ENCODE measurements at places on chromosomes 7 and 10.

DNA sequence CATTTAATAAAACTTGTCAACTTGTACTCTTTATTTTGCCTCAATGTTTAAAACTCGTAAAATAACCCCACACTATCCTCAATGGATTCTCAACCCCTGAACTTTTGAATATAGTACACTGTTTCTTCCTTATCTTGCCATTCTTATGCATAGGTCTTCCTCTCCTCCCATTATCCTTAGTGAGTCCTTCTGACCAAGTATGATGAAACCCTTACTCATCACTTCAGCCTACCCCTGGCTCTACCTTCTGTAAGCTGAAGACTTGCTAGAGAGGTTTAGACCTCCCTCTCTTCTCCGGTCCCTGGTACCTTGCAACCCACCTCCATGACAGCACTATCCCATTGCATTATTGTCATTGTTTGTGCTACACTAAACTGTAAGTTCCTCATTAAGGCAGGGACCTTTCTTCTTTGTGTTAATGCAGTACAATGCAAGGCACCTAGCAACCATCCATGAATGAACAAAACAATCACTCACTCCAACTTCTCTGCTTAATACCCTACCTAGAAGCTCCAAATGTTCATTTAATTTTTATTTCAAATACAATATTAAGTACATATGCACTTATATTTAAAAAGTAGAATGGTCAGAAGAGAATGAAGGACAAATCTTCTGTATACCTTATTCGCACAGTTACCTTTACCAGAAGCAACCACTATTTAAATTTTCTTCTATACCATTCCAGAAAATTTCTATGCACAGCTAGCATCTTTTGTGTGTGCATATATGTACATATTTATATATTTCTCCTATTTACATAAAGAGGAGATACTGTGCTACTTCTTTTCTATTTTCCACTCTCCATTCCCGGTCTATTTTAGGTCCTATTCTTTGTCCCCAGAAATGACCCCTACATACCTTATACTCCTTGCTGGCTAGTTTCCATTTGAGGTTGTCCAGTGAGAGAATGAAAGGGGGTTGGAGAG, 77.5 kb downstream of the SLC16A9 start:
- DNase-seq, result no peak

- no peak for DNase-seq
Measured at GRCh38 chr10:26479766-26480492, 41.8 kb downstream of the APBB1IP start.

DNA sequence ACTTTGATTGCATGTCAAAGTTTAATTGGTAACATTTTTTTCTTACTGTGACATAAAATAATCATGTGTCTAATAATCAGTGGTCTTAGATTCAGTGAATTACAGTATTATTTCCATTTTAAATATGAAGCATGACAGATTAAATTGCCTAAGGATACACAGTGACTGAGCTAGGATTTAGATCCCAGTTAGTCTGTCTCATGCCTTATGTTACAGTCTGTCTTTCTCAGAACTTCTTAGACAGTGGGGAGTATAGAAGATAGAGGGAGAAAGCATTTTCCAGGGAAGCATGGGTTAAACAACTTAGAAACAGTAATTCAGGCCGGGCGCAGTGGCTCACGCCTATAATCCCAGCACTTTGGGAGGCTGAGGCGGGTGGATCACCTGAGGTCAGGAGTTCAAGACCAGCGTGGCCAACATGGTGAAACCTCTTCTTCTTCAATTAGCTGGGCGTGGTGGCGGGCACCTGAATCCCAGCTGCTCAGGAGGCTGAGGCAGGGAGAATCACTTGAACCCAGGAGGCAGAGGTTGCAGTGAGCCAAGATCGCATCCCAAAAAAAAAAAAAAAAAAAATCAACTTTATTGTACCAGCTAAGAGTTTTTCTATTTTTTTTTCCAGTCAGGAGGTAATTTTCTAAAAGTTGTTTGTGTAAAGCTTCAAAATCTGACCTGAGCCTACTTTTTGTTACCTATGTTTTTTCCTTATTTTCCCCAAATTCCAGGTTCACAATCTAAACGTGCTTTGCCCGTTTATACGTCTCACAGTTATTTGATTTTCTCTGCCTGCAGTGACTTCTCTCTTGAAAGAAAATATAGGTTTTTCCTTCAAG, 3.3 kb downstream of the CASD1 start:
- DNase-seq, result no peak

DNA sequence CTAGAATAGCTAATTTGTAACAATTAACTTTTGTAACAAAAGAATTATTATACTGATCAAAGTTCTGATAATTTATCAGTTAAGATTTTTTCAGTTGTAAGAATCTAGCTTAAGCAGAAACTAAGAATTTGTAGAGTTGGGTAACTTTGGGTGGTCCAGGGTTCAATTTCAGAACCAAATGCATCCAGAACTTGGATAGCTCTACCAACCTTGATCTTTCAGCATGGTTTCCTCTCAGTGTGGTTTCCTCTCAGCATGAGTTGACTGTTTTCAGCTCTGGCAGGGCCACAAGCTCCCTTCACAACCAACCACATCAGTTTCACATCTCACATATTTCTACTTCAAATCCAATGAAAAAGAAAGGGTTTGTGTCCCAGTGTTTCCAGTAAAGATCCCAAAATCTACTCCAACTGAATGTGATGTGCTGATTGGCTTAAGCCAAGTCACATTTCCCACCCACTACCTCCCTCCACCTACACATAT, 3.3 kb upstream of the FAS start:
- no peak for DNase-seq

DNA sequence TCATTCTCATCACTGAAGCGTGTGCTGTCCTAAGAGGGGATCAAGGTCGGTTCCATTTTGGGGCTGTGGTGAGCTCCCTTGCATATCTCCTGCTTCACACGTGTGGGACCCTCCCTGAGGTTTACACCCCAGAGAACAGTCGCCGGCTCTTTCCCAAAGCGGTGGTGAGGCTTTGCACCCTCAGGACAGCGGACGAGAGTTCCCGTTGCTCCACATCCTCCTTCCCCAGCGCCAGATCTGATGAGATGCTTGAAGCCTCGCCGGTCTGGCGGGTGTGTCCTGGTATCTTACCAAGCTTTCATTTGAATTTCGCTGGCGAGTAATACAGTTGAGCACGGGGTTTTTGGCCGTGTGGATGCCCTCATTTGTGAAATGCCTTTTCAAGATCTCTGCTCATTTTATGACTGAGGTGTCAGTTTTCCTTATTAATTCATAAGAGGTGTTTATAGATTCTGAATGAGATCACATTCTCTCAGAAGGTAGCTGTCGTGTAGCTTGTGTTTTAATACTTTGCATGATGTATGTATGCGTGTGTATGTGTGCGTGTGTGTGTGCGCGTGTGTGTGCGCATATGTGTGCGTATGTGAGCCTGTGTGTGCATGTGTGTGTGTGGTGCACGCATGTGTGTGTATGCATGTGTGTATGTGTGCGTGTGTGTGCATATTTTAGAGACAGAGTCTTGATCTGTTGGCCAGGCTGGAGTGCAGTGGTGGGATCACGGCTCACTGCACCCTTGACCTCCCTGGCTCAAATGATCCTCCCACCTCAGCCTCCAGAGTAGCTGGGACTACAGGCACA, 30.7 kb downstream of the ELFN1 start:
- no peak for DNase-seq

DNA sequence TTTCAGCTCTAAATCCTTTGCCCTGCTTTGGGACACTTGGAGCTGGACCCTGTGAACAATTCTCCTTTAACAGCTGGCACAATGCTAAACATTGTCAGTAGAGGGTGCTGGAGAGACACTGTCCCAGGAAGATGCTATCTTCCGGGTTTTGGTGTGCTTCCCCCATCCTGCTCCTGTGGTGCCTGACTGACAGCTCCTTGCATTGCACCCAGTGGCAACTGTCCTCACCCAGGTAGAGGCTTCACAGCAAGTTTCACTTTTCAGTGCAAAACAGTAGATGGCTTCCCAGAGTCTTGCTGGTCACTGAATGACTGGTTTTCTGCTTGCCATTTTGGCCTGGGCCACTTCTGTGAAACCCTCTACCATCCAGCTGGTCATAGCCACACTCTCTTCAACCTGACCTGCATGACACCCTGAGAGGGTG, 77.3 kb downstream of the CDC14C start:
- DNase-seq, result no peak

DNA sequence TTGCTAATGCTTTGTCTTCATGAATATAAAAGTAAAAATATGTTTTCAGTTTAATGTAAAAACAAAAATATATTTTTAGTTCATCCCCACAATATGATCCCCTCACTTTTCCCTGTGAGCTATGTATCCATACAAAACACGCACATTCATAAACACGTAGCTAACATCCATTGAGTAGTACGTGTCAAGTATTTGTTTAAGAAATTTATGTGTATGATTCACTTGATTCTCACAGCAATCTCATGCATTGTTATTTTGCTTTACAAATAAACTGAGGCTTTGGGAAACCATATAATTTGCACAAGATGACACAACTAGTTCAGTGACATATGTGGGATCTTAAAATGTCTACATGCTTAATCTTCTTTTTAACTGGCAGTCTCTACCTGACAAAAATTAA, 329.6 kb upstream of the SEMA3C start:
- no peak for DNase-seq

DNA sequence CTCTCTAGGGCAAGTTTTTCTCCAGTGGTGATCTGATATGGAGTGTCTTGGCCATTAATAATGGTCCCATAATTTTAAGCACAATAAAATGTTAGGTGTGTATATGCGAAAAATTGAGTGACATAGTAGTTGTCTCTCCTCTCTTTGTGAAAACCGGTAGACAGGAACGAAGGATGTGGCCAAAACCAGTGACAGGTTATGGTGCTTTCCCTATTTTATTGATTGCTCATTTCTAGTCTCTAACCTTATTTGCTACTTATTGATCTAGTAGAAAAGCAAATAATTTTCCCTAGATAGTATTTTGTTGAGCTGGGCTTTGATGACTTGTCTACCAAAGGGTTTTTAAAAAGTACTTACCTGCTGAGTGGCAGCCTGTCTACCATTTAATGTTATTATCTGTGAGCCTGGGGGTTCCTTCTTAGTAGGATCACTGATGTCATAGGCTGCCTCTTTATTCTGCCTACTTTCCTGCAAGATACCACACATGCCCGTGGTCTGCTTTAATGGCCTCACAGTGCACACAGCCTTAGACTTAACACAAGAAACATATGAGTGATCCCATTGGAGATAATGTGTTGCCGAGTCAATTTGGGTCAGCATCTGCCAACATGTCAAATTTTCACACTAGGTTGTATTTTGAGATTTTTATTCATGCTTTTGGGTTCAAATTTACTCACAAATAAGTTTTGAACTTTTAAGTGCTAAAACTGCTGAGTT, 100.0 kb downstream of the AUTS2 start:
- DNase-seq, result no peak

- no peak for DNase-seq
Measured at GRCh38 chr7:121953601-121954000, 80.6 kb downstream of the PTPRZ1 start.

GRCh38 chr10:72124989-72125388, 36.6 kb upstream of the SPOCK2 start:
- no peak for DNase-seq

DNA sequence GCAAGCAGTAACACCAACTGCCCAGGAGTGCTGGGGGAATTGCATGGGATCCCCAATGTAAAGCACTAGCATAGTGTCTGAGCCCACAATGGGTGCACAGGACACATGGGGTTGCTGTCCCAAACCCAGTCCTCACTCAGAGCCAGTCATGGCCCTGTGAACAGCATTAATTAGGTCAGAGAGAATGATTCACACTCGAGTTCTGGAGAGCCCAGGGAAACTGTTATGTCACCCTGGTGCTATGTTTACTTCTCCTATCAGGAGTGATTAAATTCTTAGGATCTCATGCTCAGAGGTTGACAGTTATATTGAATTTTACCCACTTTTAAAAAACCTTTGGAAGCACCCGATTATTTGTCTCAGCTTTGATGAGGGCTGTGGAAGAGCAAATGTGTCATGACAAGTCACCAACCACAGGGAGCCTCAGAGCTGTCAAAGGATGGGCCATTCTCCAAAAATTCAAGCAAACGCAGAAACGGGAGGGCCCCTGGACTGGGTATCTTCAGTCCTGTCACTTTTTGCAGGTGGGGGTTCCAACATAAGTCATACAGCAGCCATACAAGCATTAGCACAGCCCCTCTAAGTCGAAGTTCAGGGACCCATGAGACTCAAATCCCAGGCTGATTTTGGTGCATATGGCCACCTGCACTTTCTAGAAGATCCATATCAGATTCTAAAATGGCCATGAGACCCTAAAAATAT, 1.3 kb upstream of the RASSF4 start:
- no peak for DNase-seq

- no peak for DNase-seq
Measured at GRCh38 chr7:157003756-157004520, 6.5 kb downstream of the MNX1 start.

DNA sequence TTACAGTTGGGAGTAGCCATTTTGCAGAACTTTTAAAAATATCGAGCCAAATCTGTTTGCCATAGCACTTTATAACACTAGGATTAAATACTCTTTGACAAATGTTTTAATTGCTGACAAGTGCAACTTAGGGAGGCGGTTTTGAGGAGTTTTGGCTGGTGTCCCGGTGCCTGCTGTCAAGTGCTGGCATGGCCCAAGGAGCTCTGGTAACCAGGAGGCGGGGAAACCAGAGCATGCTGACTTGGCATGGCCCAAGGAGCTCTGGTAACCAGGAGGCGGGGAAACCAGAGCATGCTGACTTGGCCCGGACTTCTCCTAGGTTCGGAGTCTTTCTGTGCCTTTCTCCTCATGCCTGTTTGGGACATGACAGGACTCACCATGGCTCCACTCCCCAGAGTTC, 30.8 kb upstream of the ZNF32 start:
- DNase-seq, result no peak

DNA sequence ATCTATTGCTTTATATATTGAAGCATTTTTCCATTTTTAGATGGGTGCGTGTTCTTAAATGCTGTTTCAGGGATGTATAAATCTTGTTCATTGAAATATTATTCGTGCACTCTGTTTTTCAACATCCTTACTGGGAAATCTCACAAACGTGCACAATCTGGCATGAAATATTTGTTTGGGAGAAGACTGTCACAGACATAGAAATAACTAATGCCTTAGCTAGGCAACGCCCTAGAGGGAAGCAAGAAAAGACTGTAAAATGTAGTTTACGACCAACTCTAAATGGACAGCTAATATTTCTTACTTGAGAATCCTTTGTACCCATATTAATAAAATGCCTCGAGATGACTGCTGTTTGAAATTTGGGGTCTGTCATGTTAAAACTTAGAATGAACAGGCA, 8.9 kb downstream of the DOCK4 start:
- no peak for DNase-seq

DNA sequence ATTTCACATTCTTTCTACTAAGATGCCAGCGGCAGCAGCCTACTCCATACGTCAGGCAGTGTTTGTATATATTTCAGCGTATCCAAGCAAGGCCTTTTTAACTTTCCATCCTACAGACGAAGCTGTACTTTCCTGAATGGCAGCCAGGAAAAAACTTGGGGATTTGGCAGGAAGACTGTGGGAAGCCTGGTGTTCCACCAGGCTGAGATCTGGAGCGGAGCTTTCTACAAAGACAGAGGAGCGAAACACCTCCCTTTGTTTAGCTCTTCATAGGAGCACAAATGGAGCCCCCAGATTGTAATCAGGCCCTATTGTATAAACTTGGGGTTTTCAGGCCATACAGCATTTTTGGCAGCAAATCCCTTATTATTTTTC, 143.8 kb downstream of the TES start:
- no peak for DNase-seq

Data from stimulated activated CD8-positive, alpha-beta memory T cell treated with anti-CD3 and anti-CD28 coated beads, Interleukin-15, amount 100 ng/mL, for 24 hours (primary cell).